Activated CD4-positive, alpha-beta T cell treated with anti-CD3 and anti-CD28 coated beads, Interleukin-2, amount 50 U/mL, for 4 hours (primary cell): ENCODE measurements at places on chromosomes 5 and 9.

- no peak for DNase-seq
Observed at GRCh38 chr9:33349743-33350142, 52.6 kb downstream of the AQP7 start.

- DNase-seq = no peak
Observed at GRCh38 chr5:147965715-147966114, 59.4 kb upstream of the C5orf46 start.

GRCh38 chr5:109750463-109750862, 60.7 kb downstream of the MAN2A1 start:
- no peak for DNase-seq

DNA sequence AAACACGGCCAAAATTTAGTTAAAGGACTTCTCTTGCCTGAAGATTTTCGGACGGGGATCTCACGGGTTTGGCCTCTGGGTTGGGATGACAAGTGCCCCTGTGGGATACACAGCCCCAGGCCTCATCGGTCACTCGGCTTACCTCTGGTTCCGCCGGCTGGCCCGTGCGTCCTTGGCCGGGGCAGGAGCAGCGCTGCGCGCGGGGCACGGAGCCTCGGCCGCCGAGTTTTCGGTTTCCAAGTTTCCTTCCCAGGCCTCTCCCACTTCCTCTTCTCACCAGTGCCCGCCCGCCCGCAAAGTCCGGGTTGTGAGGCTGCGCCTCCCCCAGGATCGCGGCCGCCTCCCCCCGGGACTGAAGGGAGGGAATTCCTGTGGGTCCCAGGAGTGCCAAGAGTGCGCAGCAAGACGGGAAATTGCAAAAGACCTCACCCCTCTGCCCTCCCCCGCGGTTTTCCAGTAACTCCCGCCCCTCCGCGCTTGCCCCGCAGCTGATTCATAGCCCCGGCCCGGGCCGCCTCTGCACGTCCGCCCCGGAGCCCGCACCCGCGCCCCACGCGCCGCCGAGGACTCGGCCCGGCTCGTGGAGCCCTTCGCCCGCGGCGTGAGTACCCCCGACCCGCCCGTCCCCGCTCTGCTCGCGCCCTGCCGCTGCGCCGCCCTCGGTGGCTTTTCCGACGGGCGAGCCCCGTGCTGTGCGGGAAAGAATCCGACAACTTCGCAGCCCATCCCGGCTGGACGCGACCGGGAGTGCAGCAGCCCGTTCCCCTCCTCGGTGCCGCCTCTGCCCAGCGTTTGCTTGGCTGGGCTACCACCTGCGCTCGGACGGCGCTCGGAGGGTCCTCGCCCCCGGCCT, at the start of gene OSMR:
Gene OSMR (plus strand): TSS at position 487 of the 853 bp plus-strand sequence. CDS start 23,033 bp downstream, outside the sequence.
- no peak for DNase-seq

DNA sequence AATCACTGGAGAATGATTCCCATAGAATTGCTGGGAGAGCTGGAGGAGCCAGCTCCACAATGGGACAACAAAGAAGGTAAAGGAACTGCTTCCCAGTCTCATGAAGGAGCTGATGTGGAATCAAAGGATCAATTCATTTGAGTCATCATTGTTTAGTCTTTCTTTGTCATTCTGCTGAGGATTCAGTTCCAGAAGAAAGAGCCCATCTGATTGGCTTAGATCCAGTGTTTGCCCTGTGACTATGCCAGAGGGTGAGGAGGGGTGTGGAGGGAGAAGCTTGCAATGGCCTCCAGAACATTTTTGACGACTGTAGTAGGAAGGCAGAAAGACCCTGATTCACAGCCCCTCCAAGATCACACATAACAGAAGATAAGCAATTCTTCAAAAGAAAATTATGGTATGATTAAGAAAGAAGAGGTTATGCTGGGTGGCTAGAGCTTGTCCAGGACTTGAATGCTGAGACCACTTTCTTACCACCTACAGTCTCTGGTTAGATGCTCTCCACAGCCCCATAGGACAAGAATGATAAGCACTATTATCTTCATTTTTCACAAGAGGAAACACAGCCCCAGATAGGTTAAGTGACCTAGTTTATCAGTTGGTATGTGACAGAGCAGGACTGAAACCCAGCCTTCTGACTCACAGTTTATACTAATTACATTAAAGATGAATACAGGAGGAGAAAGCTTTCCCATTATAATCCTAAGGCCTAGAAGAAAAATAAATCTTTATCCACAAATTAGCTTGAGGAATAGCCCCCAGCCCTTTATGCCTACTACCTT, 363.1 kb downstream of the PRELID2 start:
- no peak for DNase-seq

DNA sequence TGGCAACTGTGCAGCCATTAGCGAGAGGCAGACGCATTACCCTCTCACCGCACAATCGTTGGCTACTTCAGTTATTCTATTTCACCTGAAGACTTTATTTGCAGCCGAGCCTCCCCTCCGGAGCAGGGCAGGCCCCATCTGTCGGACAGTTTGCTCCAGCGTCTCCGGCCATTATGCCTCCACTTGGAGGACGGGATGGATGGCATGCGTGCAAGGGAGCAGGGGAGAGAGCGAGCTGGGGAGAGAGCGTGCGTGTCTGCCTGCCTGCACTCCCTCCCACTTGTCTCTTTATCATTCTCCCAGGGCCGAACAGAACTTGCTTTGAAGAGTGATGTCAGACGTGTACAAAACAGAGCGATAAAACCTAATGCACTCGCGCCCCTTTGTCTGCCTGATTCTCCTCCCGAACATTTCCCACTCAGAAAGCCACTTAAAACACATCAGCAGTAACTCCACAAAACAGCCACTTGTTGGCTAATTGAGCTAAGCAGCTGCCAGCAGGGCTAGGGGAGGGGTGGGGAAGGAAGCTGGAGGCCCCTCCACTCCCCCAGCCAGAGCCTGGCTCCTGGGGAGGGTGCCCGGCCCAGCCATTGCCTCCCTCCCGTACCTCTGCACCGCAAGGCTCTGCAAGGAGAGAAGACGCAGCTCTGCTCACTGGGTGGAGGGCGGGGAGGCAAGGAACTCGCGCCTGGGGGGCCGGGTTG, 43.4 kb upstream of the FUBP3 start:
- no peak for DNase-seq

- DNase-seq = no peak
Observed at GRCh38 chr5:178489271-178489976, 100.8 kb downstream of the COL23A1 start.

GRCh38 chr9:130303613-130304055, 38.1 kb downstream of the HMCN2 start:
- no peak for DNase-seq

DNA sequence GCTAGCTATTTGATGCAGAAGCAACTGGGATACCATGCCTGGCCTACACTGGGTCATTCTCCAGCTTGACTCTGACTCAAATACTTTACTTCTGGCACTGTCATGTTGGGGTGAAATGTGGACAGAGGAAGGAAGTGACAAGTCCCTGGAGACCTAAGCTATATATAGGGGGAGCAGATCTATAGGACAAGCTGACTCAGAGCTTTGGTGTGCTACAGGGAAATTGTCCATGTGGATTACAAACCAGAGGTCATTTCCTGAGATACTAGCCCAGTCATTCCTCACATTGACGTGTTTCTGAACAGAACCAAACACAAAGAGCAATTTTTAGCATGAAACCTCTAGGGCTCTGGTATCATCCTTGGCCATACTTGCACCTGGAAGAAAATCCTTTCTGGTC, 531.6 kb upstream of the CLINT1 start:
- DNase-seq = no peak
